ENCODE measurements at places on chromosomes 13 and 19.

DNA sequence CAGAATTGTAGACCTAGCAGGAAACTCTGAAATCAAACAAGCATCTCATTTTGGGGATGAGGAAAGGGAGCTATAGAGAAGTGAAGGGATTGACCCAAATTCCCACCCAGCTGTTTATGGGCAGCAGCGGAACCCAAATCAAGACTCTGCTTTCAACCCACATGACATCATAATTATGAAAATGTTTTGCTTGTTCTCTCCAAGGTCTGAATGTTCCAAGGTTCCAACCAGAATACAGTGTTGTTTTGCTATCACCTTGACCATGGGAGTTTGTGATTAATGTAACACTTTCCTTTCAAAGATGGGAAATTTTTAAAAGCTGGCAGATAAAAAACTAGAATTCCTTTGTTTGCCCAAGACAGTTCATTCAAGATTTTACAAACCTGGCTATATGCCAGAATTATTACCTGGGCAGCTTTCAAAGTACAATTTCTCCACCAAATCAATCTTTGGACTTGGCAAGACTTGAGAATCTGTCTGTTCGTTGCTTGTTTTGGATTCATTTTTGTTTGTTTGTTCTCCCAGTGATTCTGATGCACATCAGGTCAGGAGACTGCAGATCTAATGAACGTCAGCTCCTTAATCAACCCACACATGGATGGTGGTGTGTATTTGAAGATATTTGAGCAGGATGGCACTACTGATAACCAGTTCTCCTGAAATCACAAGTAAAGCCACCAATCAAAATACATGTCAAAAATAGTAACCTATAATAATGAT is 322.7 kb downstream of the FOXO1 start:
- no peak for DNase-seq

- DNase-seq: no peak
Measured at GRCh38 chr13:110574161-110574560, 12.6 kb upstream of the RAB20 start.

GRCh38 chr13:111303559-111303958 is 16.9 kb upstream of the TEX29 start:
- DNase-seq: no peak

DNA sequence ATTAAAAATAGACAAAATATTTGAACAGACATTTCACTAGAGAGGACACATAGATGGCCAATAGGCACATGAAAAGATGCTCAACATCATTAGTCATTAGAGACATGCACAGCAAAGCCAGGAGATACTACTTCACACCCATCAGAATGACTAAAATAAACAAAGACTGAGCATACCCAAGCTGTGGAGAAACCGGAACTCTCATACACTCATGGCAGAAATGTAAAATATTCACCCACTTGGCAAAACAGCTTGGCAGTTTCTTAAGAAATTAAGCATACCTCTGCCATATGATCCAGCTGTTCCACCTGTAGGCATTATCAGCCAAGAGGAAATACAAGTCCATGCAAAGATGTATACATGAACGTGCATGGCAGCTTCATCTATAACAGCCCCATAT is 213.4 kb downstream of the TSHZ3 start:
- DNase-seq: no peak

DNA sequence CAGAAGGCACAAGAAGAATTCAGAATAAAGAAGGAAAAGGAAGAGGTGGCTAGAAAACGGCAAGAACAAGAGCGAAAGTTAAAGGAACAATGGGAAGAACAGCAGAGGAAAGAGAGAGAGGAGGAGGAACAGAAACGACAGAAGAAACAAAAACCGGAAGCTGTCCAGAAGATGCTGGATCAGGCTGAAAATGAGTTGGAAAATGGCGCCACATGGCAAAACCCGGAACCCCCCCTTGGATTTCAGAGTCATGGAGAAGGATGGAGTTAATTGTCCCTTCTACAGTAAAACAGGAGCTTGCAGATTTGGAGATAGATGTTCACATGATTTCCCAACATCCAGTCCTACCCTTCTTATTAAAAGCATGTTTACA is 6.7 kb downstream of the CD209 start:
- DNase-seq: no peak

DNA sequence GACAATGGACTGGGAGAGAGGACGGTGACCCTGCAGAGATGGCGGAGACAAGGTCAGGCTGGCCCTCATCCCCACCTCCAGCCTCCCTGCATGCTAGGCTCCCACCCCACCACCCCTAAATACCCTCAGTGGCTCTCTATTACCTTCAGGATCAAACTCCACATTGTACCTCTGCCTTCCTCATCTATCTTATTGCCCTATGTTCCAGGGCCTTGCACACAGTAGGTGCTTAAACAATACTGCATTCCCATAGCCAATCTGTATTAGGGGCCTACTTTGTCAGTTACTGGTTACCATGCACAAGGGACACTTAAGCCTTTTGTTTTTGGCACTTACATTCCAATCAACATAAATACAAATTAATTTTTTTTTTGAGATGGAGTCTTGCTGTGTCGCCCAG is 6.5 kb downstream of the PALM3 start:
- DNase-seq: no peak

- no peak for DNase-seq
Measured at GRCh38 chr13:37187105-37187504, 81.6 kb upstream of the CSNK1A1L start.

- DNase-seq: no peak
Measured at GRCh38 chr13:101556676-101557123, 104.2 kb downstream of the ITGBL1 start.

DNA sequence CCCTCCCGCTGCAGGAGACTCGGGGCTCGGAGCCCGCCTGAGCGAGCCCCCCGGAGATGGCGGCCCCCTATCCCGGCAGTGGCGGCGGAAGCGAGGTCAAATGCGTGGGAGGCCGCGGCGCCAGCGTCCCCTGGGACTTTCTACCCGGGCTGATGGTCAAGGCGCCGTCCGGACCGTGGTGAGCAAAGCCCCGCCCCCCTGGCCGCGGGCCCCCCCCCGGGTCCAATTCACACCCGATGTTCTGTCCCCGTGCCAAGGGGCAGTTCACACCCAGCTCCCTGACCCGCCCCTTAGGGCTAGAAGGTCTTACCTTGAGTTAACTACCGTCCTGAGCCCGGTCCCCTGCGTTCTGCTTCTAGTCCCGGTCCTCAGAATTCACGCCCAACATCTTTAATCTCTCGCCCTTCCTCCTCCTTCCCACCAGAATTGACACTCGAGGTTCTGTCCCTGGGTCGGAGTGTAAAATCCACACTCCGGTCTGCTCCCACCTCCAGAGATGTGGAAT is 1.4 kb downstream of the NPAS1 start:
- DNase-seq: no peak

Measured in epithelial cell of proximal tubule (primary cell).